Muscle of back (tissue), 13 donors: ENCODE measurements at places on chromosomes 6 and 20.

DNA sequence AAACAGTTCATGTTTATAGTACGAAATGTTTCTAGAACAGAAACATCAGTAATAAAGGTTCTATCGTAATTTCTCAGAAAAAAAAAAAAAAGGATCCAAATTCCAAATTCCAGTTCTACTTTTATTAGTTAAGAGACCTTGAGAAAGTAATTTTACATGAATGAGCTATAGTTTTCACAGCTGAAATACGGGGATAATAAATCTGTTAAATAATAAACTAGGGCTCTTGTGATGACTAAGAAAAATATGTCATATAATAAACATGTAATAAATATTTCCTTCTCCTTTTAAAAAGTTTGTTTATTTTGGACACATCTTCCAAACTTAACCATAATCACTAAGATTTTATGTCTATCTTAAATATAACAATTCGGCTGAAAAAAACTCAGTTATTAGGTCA lies 17.8 kb downstream of the RARS2 start:
- DNase-seq = no peak

- no peak for DNase-seq
Observed at GRCh38 chr20:24795436-24795835, 153.6 kb upstream of the CST7 start.

DNA sequence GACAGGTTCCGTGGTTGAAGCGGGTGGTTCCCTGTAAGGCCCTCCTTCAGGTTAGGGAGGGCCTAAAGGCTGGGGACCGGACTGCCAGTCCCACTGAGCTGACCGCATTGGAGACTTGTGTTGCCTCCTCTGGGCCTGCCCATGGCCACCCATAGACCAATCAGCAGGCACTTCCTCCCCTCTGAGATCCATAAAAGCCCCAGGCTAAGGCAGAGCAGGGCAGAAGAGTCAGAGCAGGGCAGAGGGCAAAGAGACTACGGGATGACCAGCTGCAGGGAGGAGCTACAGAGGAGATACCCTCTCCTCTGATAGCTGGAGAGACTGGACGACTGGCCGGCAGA lies 537.4 kb downstream of the TENT5A start:
- no peak for DNase-seq

GRCh38 chr6:25389471-25389870 lies 110.3 kb downstream of the CARMIL1 start:
- DNase-seq = no peak

DNA sequence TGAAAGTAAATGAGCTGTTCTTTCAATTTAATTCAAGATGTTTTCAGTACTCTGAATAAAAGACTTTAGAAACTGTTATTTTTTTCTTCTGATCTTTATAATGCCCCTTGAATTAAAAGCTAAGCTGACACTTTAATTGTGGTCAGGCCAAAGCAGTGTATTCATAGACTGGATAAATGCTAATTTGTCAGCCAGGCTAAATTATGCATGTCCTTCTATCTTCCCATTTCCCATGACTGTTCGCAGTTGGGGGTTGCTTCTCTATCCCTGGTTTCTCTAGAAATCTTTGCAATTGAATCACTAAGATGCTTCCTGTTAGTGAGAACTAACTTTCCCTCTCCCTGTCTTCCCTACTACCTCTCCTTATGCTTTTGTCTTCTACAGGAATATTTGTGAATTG lies 396.2 kb downstream of the RFPL4B start:
- no peak for DNase-seq

DNA sequence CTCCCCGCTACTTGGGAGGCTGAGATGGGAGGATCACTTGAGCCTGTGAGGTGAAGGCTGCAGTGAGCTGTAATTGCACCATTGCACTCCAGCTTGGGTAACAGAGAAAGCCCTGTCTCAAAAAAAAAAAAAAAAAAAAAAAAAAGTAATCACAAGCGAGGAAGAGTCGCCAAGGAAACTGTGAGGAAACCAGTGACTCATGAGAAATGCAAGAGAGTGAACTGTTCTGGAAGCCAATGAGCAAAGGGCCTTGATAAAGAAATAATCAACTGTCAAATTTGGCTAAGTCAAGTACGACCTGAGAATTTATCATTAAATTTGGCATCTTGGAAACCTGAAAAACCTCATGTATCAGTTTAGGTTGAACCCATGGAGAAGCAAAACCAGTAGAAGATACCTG lies 16.1 kb upstream of the LAMP5 start:
- DNase-seq = no peak

DNA sequence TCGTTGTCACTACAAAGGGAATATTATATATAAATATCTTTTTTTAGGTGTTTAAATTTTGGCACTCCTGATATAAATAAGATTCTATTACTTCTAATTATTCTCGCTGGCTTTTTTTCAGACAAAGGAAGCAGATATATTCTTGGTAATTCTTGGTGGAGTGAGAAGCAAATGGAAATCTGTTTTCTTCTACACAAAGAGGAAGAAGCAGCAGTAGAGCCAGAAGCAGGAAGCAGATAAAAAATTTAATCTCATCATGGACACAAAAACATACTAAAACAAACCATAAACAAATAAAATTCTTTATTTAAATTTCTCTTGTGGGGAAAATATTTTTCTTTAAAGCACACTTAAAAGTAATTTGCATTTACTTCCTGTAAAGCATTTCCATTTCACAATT lies 3.7 kb upstream of the KIAA0319 start:
- no peak for DNase-seq

GRCh38 chr20:49694450-49695071 lies 19.1 kb downstream of the B4GALT5 start:
- DNase-seq = no peak

GRCh38 chr6:170035901-170036304 lies 255.0 kb downstream of the DLL1 start:
- DNase-seq = no peak

- DNase-seq = no peak
Observed at GRCh38 chr6:12814015-12814414, 97.4 kb downstream of the PHACTR1 start.

DNA sequence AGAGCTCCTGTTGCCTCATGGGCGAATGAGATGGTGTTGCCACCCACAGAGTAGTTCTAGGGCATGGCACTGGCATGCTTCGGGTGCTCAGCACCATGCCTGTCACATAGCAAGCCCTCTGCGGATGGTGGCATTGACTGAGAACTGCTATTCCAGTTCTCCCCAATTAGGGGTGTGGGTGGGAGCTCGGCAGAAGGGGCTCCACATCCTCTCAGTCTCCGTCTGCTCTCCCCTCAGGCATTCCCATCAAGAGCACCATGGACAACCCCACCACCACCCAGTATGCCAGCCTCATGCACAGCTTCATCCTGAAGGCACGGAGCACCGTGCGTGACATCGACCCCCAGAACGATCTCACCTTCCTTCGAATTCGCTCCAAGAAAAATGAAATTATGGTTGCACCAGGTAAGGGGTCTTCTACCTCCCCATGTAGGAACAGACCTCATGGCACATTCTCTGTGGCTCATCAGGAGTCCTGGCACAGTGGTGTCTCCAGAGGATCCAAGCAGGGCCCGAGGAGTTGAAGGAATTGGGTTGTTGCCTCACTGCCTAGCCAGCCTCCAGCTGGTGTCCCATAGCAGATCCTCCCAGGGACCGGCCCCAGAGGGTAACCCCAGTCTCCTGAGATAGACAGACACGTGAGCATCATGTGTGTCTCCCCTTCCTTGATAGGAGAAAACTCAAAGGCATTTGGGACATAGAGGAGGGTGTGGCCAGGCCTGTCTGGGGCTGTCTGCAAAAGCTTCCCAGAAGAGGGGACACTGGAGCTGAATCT lies 18.4 kb downstream of the DYNLRB1 start:
- DNase-seq = no peak

- DNase-seq = peak; percentile 28
Observed at GRCh38 chr20:10023911-10024310, 10.9 kb upstream of the ANKEF1 start.
